Activated CD4-positive, alpha-beta T cell treated with anti-CD3 and anti-CD28 coated beads, Interleukin-2, amount 50 U/mL, for 16 hours (primary cell): ENCODE measurements at places on chromosomes 1 and 21.
A peak's percentile ranks its signal among the peaks of the same experiment; 100 is the strongest.

GRCh38 chr1:64090436-64090835, 113.0 kb upstream of the UBE2U start:
- DNase-seq: no peak

DNA sequence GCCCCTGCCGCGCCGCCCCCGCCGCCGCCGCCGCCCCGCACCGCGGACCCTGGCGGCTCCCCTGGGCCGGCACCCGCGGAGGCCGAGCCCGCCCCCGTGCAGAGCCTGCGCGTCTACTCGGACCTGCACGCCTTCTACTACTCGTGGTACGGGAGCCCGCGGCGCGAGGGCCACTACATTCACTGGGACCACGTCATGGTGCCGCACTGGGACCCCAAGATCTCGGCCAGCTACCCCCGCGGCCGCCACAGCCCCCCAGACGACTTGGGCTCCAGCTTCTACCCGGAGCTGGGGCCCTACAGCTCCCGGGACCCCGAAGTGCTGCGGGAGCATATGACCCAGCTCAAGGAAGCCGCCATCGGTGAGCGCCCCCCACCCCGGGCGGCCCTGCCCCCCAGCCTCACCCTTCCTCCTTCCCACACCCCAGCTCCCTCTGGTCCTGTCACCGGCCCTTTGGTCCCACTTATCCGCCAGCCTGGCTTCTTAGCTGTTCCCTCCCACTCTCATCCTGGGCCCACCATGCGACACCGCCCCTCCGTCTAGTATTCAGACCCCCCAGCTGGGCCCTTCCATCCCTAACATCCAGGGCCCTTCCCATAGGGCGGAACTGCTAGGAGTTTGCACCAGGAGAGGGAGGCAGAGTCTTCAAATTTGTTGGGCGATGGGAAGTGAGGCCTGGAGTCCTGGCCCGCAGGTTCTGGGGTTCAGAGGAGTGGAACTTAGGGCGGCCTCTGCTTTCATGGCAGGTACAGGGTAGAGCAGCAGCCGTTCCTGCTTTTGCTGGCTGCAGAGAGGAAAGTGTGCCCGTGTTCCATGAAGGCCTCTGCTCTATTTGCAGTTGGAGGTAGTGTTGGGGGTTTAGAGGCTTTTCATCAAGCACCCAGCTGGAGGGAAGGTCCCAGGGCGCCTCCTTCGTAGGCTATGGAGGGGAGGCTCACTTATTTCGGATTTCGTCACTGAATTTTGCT, 1.0 kb downstream of the MANEAL start:
- DNase-seq: no peak

GRCh38 chr1:2375246-2375922, 16.0 kb downstream of the MORN1 start:
- no peak for DNase-seq

GRCh38 chr1:213989002-213989855, 1.5 kb downstream of the PROX1 start:
- no peak for DNase-seq

DNA sequence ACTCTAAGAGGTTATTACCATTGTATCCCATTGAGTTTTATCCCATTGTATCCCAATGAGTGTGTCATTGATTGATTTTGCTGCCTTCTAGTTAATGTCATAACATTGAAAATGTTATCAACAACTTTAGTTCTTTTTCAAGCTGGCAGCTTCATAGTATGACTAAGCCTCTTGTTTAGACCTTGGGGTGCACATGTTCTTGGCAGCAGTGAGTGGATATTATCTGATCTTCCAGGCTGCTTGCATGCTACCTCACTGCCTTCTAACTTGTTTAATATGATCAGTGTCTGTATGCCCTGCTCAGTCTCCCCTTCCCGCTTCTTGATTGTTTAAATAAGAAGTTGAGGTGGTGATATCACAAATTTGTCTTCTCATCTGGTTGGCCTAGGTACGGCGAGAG, 24.6 kb downstream of the NTPCR start:
- DNase-seq: no peak

- no peak for DNase-seq
These were observed 15.4 kb downstream of the FMOD start for GRCh38 chr1:203335503-203335902.

- no peak for DNase-seq
These were observed 10.7 kb downstream of the PCAT6 start for GRCh38 chr1:202821467-202821866.

GRCh38 chr1:180157108-180157507, 2.4 kb downstream of the QSOX1 start:
- no peak for DNase-seq

GRCh38 chr21:24200052-24200451, 1407.2 kb downstream of the MRPL39 start:
- no peak for DNase-seq

DNA sequence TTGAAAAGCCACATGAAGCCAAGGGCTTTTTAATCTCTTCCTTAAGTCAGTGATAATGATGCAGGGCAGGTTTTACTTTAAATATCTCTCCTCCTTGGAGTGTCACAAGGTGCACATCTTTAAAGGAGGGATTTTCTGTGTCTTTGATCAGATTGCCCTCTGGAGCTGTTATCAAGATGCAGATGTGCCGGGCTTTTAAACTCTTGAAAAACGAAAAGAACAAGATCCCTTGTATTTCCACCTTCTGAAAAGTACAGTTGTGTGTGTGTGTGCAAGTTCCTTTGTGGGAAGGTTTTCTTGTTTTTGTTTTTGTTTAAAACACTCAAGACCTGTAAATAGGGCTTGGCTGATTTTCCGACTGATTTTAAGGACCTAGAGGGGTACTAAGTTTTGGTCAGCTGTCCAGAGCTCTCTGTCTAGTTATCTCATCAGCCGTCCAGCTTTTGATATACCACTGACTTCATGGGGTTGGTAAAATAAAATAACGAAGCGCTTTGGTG, 1.6 kb downstream of the MARK1 start:
- no peak for DNase-seq

DNA sequence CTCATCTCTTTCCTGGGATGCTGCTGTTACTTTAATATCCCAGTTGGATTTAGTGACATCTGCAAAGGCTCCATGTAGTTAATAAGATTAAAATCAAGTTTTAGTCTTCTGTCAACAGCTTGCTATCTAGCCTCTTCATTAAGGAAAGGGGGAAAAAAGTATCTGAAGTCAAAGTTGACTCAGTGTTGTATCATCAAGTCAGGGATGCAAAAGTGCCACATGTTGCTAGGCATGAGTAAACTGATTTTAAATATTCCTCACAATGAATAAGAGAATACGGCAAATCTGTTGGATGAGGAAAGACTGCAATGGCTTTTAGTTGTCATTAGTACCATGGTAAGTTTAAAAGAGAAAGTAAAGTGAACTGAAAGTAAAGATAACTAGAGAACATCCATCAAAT, 383.2 kb upstream of the ZRANB2 start:
- DNase-seq: no peak

GRCh38 chr1:35588197-35588910, 15.2 kb downstream of the TFAP2E start:
- DNase-seq: no peak

- DNase-seq: no peak
These were observed 15.1 kb upstream of the PADI3 start for GRCh38 chr1:17233675-17234320.

- DNase-seq: no peak
These were observed 164.5 kb upstream of the UBE2U start for GRCh38 chr1:64038965-64039364.

DNA sequence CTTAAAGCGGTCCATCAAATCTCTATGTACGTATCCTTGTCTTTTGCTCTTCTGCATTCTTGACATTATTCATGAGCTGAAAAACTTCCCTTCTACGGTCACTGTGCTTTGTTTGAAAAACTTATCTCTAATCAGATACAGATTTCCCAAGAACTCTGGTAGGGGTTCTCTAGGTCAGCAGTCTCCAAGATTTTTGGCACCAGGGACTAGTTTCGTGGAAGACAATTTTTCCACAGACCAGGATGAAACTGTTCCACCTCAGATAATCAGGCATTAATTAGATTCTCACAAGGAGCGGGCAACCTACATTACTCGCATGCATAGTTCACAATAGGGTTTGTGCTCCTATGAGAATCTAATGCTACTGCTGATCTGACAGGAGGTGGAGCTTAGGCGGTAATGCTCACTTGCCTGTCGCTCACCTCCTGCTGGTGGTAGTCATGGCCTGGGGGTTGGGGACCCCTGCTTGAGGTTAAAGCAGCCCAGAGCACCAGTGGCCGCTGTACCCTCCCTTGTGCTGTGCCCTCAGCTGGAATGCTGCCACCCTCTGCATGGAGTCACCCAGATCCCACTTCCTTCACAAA, 30.8 kb downstream of the AK2 start:
- no peak for DNase-seq

GRCh38 chr1:181021811-181022434, 747 bp downstream of the STX6 start:
- peak; percentile 74 for DNase-seq

DNA sequence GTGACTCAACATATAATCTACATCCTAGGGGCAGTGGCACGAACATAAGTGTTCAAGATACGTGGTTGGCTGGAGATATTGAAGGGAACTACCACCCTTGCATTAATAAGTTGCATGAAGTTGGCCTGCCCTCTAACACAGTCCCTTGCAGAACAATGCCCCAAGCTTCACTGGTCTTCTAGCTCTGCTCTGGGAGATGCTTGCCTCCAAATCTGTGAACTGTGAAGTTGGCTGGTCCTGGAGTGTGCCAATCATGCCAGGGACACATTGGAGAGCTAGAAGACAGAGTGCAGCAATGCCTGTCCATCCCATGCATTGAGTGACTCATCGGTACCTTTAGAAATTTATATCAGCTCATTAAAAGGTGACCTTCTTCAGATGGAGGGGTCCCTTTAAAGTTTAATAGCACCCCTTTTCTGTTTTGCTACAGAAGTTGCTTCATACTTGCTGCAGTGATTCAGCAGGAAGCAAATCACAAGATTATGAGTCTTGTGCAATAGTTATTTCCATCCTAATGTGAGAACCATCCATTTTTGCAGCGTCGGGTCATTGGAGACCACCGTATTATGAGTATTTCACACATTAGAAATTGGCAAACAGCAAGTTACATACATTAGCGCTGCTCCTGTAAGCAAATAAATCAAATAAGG, 55.2 kb upstream of the KAZN start:
- no peak for DNase-seq

DNA sequence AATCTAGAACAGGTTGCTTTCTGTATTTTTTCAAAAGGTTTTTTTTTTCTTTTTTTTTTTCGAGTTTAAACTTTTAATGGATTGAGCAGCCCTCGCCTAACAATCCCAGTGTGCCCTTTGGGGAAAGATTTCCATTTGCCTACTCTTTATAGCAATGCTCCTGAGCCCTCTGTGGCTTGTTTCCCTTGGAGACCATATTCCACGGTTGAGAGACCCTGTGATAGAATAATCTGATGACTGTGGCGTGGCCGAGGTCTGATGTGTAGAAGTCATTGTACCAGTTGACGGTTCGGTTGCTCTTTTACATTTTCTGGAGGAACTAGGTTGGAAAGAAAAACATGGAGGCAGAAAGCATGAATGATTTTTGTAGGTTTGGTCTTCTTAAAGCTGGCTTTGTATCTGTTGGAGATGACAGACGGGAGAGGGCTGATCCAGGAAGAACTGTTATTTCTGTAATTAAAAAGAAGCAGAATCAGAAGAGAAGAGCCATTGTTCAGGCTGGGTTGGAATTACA, 305.7 kb upstream of the NRIP1 start:
- DNase-seq: no peak

DNA sequence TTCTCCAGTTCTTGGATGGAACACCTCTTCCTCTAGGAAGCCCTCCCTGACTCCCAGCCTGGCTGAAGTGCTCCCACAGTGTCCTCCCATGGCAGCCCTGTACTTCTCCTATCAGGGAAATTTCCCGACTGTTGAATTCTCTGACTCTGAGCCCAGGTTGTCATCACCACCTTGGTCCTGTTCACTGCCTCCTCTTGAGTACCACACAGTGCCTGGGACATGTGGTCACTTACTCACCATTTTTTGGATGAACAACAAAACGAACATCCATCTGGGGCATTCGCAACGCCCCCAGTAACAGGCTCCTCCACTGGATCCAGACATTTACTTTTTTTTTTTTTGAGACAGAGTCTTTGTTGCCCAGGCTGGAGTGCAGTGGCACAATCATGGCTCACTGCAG, 37.4 kb downstream of the CHD5 start:
- DNase-seq: no peak

DNA sequence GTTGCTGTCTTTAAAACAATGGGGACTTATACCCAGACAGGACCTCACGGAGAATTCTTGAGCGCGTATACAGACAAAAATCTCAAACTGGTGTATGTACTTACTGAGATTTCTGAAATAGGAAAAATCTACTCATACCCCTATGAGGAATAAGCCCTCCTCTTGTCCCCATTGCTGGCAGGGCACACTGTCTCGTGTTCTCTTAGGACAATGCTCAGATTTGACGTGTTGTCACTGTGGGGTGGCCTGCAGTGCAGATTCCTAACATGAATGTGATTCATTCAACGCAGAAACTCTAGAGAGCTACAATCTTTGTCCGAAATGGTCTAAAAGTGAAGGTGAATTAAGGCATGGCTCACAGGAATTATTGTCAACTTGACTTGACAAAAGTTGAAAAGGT, 31.1 kb upstream of the PDE9A start:
- no peak for DNase-seq

- DNase-seq: no peak
These were observed 142.9 kb upstream of the WNT4 start for GRCh38 chr1:22285549-22286396.

DNA sequence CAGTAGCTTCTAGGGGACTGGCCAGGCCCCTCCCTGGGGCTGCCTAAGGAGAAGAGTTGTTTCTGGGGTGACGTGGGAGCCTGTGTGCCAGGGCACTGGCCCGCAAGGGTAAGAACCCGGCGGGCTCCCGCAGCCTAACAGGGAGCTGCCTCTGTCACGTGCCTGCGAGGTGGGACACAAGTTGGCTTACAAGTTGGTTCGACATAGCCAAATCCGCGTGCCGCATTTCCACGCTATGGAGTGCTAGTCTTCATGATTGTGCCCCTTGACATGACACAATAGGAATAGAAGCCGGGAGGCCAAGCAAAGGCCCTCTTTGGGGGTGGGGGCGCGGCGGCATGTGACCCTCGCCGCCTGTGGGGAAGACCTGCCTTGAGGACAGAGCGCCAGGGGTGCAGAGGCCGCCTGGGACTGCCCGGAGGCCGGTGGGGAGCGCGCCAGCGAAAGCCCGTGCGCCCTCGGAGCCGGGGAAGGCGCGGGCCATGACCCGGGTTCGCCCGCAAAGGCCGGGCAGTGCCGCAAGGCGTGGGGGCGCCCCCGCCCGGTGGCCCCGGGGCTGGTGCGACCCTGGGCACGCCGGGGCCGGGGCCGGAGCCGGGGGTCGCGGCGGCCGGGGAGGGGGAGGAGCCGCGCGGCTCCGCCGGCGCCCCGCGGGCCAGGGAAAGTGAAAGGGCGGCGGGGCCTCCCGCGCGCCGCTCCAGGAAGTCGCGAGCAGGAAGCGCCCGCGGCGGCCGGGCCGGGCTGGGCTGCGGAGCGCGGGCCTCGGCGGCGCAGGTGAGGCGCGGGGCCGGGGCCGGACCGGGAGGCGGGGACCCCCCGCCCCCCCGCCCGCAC, at the start of gene SLC37A1:
SLC37A1 (plus strand) TSS at position 702 of the 834 bp plus-strand sequence. CDS start 4,603 bp downstream, outside the sequence.
- DNase-seq: no peak

GRCh38 chr1:236261898-236262297, 19.9 kb downstream of the ERO1B start:
- DNase-seq: no peak
